ENCODE measurements at places on chromosomes 6 and 20.

DNA sequence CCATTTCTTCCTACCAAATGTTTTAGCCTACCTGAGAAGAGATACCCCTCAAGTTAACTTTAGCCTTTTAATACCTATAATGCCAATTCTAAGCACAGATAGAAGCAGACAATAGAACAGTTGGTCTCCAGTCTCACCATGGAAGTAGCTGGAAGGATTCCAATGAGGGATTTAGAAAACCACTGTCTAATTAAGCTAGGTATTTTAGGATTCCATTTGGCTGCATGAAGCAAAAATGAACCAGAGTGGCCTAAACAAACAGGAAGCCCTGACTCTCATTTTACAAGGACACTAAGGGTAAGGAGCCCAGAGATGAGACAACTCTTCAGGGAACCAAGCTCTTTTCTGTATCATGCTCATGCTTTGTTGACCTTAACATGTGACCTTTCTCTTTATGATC lies 199.2 kb downstream of the ALDH8A1 start:
- DNase-seq, result no peak

GRCh38 chr20:10710991-10711775 lies 37.4 kb upstream of the JAG1 start:
- no peak for DNase-seq

DNA sequence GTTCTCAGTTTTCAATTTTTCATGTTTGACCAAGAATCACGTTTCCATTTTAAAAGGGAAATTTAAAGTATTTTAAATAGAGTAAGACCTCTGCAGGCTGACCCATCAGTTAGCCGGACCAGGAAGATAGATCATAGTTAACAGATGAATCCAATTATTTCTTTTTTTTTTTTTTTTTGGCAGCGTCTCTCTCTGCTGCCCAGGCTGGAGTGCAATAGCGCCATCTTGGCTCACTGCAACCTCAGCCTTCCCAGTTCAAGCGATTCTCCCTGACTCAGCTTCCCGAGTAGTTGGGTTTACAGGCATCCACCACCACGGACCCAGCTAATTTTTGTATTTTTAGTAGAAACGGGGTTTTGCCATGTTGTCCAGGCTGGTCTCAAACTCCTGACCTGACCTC lies 256.7 kb upstream of the CNR1 start:
- DNase-seq, result no peak

GRCh38 chr6:32047084-32047478 lies 8.9 kb downstream of the CYP21A2 start:
- DNase-seq, result no peak

DNA sequence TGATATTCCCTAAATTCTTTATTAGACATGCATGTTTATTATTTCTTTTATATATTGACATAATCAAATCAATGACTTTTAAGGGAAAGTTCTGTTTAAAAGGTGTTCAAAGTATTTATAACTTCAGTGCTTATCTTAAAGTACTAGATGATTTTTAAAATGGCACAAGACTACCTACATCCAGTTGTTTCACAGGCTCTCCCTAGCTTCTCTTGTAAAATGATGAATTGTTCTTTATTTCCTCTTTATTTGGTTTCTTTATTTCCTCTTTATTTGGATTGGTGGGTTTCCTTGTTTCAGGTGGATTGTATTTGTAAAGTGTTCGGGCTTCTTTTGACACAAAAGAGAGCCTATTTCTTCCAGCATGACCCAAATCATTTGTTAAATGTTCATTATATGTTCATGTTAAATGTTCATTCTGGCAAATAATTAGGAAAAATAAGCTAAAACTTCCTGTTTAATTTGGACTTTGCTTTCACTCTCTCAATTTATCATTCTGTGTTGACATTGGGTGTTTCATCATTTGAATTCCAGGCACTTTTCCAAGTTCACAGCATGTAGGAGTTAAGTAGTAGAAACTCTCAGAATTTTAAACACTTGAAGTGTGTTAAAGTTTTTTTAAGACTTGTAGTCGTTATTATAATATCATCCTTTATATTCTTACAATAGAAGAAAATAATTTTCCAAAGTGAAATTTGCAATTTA lies 24.6 kb downstream of the MLIP start:
- DNase-seq, result no peak

GRCh38 chr20:32231847-32232246 lies 24.2 kb downstream of the POFUT1 start:
- DNase-seq, result peak; percentile 21

GRCh38 chr6:150894191-150894744 lies 28.8 kb downstream of the MTHFD1L start:
- DNase-seq, result no peak

Measured in stimulated activated CD4-positive, alpha-beta T cell treated with anti-CD3 and anti-CD28 coated beads, Interleukin-4, amount 100 ng/mL, for 4 hours (primary cell).